Sciatic nerve (tissue), 2 donors: ENCODE measurements at places on chromosomes 13 and 19. TPM values are rescaled to one million over a fixed set of nuclear protein-coding genes. Genes with fewer than 3 reads are reported as not detected.

DNA sequence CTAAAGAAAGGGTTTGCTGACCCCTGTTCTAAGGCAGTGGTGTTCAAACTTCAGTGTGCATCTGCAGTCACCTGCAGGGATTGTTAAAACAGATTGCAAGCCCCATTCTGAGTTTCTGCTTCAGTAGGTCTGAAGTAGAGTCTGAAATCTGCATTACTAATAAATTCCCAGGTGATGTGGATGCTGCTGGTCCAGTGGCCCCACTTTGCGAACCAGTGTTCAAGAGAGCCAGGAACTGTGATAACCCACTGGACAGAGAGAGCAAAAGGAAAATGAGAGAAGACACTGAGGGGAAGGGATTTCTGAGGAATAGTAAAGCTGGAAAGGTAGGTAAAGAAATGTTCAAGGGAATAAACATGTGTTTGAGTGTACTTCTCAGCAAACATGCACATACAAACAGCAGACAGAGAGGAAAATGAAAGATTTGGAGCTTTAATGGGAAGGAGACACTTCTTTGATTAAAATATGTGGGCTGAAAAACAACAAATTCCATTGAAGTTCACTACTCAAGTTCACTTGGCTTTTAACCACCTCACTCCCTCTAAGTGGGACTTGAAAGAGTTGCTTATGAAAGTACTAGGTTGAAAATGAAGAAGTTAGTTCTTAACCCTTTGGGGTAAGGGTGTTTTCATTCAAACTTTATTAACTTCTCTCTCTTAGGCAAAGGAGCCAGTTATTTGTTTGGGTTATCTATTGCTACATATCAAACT lies 26.4 kb upstream of the FAM216B start:
- DNase-seq = no peak

GRCh38 chr13:79228972-79229371 lies 177.1 kb downstream of the RBM26 start:
- no peak for DNase-seq

- no peak for DNase-seq
Measured at GRCh38 chr13:109615721-109616420, 170.5 kb downstream of the IRS2 start.

- peak; percentile 89 for DNase-seq
Measured at GRCh38 chr19:54473071-54473891, at the start of gene CDC42EP5. Gene CDC42EP5, minus strand, starts transcription at chr19:54473296. Its CDS starts 7,749 bp downstream, at chr19:54465547.

DNA sequence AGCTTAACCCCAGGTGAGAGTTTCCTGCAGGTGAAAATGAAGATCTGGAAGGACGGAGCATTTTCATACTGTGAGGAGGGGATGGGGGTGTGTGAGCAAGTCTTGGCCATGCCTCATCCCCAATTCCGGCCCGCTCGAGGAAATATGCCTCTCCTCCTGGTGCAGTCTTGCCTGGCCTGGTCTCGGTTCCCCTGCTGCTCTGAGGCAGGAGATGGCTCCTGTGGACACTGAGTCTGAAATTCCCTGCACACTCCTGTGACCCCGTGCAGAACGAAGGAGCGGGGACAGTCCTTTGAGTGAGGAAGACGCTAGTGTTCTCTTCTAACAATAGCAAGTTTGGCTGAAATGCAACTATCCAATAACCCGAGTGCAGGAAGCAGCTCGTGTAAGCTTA lies 329 bp upstream of the ZNF439 start:
- DNase-seq = no peak

DNA sequence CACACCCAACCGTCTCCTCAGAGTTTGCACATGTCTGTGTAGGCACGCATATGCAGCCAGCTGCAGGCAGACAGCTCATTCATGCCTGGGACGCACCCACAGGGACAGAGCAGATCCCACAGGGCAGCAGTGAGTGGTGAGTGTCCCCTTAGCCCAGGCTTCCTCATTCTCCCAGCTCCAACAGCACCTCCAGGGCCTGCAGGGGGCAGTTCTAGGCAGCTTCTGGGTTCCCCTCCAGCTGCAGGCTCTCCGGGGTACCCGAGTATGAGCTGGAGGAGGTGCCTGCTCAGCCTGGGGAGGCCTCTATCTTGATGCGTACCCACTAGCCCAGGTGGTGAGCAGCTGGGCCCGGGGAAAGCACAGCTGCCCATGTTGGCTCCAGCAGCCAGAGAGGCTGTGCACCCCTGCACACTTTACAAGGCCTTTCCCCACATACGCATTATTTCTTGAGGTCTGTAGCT lies 1.3 kb upstream of the SHANK1 start:
- no peak for DNase-seq

GRCh38 chr13:64992314-64992713 lies 2237.8 kb downstream of the PCDH9 start:
- no peak for DNase-seq

The ZFP30 gene
- 14.9 TPM for total RNA-seq

The LMTK3 gene
- 0.76 TPM for total RNA-seq

The SERPINE3 gene
- total RNA-seq = 0.31 TPM

The MBD3L3 gene
- total RNA-seq = not detected

The C5AR1 gene
- 33.3 TPM for total RNA-seq

The RDH8 gene
- not detected for total RNA-seq

The DLEU7 gene
- total RNA-seq = 11.5 TPM

The PGLYRP1 gene
- total RNA-seq = 3.2 TPM

The CCDC194 gene
- total RNA-seq = 0.62 TPM

The ZNF486 gene
- 5.1 TPM for total RNA-seq

The ICAM5 gene
- 1.6 TPM for total RNA-seq

The RAB20 gene
- total RNA-seq = 23.8 TPM

The TMPRSS9 gene
- total RNA-seq = not detected
